ENCODE measurements at places on chromosomes 12 and 14.

- no peak for DNase-seq
Measured at GRCh38 chr12:102542816-102543440, 62.6 kb upstream of the IGF1 start.

DNA sequence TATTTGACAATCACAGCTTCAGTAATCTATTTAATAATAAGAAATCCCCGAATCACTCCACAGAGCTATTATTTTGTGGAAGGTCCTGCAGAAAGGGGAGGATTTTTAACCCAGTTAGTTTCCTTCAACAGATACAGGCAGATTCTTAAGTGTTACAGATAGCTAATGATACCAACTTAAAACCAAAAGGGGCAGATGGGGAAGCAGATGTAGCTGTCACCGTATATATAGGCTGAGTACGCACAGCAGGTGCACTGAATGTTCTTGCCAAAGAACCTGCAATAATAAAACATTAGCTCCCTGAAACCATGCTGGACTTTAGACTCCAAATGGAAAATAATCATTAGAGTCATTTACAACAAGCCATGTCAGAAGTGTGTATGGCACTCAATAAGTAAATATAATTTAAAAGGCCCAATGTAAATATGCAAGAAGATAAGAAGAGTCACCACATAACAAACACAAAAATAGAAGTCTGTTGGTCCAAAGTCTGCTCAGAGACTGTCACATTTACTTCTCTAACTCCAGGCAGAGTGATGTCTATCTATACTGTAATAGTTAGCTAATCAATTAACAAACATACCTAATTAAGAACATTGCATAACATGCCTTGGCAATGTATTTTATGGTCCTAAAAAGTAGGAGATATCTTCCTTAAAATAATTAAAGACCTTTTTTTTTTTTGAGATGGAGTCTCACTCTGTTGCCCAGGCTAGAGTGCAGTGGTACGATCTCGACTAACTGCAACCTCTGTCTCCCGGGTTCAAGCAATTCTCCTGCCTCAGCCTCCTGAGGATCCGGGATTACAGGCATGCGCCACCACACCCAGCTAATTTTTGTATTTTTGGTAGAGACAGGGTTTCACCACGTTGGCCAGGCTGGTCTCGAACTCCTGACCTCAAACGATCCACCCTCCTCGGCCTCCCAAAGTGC, 78.8 kb downstream of the SEC23A start:
- DNase-seq, result no peak

GRCh38 chr12:108181095-108181454, 52.0 kb downstream of the WSCD2 start:
- DNase-seq, result no peak

GRCh38 chr14:36771028-36771640, 109.5 kb downstream of the PAX9 start:
- no peak for DNase-seq

DNA sequence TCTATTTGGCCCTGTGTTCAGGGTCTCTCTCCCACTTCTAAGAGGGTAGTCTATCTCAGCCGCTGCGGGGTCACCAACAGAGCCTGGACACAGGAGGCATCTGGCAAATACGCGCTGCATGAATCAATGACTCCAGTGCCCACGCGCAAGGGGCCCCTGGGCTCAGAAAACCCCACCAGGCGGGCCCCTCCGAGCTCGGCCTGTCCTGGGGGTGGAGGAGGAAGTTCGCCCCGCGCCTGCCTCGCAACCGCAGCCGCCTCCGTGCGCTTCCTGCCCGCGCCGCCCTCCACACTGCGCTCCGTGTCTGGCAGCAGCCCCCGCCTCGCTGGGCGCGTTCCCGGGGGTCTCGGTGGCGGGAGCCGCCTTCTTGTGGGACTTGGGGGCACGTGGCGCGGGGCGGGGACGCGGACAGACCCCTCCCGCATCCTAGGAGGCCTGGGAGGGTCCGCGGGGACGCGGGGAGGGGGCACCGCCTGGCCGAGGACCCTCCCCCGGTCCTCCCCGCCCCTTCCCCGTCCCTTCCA, 811 bp upstream of the FBRSL1 start:
- DNase-seq, result no peak

DNA sequence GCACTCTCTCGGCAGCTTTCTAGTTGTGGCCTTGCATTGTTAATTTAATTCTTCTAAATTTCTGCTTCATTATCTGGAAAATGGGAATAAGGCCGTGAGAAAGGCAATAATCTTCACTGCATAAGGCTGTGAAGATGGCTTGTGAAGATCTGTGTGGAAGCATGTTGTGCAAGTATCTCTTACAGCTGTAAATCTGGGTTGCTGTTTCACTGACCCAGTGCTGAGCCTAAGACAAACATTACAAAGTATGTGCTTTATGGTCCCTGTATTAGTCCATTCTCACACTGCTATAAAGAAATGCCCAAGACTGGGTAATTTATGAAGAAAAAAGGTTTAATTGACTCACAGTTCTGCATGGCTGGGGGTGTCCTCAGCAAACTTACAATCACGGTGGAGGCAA, 101.0 kb upstream of the PTPRR start:
- DNase-seq, result no peak

DNA sequence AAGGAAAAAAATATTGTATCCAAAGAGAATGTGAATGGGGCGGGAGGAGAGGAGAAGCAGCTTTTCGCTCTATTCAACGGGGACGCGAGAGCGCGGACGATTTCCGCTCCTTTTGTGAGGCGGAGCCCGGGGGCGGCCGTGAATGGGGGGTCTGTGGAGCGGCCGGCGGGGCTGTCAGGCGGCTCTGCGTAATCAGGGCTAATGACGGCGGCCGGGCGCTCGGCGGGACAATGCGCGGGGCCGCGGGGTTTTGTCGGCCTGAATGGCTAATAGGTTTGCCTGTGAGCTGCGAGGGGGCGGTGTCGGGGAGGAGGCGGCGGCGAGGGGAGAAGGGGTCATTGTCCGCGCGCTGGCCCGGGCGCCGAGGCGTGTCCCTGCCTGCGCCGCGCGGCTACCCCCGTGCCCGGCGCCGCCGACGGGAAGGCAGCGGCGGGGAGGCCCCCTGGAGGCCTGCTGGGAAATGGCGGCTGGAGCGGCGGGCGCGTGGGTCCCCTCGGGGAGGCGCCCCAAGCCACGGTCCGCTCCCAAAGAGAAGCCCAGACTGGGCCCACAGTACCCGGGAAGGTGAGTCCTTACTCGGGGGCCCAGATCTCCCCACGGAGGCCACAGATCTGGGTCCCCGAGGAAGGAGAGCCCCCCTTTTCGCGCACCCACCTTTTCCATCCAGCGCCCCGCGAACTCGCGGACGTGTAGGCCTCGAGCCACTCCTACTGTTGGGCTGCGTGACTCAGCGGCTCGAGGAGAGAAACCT, 6.0 kb downstream of the SIX6 start:
- DNase-seq, result peak; percentile 16

GRCh38 chr12:52251367-52252051, 18.5 kb downstream of the KRT7 start:
- DNase-seq, result no peak

GRCh38 chr14:94079891-94080620, 946 bp downstream of the DDX24 start:
- DNase-seq, result peak; percentile 58

- DNase-seq, result no peak
Measured at GRCh38 chr12:56389412-56389811, 26.8 kb upstream of the APOF start.

DNA sequence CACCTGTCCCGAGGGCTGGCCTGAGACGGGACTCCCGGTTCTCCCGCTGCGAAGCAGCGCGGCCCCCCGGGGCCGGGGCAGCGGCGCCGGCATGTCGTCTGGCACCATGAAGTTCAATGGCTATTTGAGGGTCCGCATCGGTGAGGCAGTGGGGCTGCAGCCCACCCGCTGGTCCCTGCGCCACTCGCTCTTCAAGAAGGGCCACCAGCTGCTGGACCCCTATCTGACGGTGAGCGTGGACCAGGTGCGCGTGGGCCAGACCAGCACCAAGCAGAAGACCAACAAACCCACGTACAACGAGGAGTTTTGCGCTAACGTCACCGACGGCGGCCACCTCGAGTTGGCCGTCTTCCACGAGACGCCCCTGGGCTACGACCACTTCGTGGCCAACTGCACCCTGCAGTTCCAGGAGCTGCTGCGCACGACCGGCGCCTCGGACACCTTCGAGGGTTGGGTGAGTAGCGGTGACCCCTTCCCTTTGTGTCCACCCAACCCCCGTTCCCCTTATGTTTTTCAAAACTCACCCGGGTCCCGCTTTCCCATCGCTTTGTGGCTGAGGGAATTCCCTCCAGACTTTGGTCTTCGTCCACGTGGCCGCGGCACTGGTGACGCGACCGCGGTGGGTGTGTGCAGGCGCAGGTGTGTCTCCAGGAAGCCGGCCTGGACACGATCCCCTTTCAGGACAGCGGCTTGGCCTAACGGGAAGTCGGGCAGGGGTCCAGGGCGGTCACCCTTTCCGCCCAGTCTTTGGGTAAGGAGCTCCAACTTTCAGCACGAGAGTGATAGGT, 826 bp downstream of the PRKCH start:
- no peak for DNase-seq

DNA sequence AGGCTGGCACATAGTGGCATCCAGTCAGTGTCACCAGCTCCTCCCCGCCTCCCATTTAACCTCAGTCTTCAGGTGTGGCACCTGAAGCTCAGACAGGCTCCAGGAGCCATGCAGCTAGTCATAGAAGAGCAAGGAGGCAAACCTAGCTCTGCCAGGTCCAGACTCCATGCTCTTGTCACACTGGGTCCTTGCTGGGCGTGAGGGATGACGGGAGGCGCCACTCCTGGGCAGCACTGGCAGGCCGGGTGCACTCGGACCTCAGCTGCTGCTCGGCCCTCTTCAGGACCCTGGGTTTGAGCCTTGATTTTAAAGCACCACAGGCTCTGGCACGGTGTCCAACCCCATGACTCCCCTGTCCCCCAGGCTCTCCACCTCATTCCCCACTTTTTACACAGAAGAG, 24.1 kb downstream of the ITPK1 start:
- DNase-seq, result no peak

DNA sequence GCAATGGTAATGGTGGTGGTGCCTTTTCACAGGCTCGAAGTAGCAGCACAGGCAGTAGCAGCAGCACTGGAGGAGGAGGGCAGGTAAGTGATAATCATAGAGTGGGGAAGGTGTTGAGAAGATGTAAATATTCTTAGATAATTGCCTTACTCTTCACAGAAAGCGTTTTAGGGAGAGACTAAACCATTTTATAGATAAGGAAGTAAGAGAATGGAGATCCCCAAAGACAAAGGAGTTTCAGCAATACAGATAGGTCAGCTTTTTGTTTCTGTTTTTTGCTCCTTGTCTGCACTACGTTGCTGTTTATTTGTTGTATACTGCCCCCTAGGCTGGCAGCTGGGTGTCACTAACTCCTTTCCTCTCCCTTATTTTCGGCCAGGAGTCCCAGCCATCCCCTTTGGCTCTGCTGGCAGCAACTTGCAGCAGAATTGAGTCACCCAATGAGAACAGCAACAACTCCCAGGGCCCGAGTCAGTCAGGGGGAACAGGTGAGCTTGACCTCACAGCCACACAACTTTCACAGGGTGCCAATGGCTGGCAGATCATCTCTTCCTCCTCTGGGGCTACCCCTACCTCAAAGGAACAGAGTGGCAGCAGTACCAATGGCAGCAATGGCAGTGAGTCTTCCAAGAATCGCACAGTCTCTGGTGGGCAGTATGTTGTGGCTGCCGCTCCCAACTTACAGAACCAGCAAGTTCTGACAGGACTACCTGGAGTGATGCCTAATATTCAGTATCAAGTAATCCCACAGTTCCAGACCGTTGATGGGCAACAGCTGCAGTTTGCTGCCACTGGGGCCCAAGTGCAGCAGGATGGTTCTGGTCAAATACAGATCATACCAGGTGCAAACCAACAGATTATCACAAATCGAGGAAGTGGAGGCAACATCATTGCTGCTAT, 2.0 kb downstream of the SP1 start:
- peak; percentile 72 for DNase-seq

- no peak for DNase-seq
Measured at GRCh38 chr14:67060546-67060945, 128.7 kb upstream of the GARIN2 start.

DNA sequence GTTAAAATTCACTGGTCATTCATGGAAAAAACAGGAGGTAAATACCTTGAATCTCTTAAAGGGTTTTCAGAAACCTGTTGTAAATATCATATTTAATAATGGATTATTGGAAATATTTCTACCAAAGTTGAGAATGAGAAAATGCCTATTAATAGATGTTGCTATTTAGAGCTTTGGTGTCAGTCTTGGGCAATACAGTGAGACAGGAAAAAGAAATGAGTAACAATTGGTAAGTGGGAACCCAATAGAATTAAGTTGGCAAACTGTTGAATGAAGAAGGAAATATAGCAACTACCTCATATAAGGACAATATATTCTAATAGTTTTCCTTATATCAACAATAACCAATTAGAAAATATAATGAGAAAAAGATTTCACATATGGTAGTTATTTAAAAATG, 78.0 kb downstream of the ATF7IP start:
- DNase-seq, result peak; percentile 7

GRCh38 chr12:116393255-116393654, 115.8 kb upstream of the MED13L start:
- DNase-seq, result no peak

DNA sequence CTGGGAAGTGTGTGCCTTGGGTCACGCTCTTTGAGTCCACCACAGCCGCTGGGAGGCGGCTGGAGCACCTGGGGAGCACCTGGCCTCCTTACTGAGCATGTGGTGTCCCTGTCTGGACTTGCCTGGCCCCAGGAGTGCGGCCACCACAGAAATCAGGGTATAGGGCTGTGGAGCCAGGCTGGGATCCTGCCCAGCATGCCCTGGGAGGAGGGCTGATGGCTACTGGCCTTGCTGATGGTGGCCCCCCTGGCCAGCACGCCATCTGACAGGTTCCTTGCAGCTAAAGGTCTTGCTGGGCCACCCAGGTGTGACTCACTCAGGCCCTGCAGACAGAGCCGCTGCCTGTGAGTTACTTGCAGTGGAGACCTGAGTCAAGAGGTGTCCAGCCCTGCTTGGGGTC, 6.0 kb downstream of the ULK1 start:
- no peak for DNase-seq
